ENCODE measurements at places on chromosomes 13 and 19.

GRCh38 chr13:22024381-22024994, 353.6 kb downstream of the FGF9 start:
- DNase-seq: no peak

DNA sequence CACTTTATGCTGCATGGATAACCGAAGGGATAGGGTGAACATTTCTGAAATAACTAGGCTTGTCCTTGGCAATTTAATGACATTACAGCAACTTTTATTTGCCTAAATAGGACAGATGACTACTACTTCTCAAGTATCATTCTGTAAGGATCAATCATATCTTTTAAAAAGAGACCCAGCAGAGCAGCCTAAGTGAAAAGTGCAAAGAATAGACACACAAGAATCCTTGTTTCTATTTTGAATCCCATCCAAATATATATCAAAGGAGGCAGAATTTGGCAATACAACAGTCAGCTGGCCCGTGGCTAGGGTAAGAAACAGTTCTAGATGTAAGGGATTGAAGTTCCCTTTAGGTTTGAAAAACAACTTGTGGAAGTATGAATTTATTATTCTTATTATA, 6.9 kb downstream of the THSD1 start:
- no peak for DNase-seq

GRCh38 chr13:40671956-40672764, 5.7 kb upstream of the FOXO1 start:
- DNase-seq: no peak

GRCh38 chr19:911197-912033, 1.6 kb downstream of the R3HDM4 start:
- DNase-seq: no peak

DNA sequence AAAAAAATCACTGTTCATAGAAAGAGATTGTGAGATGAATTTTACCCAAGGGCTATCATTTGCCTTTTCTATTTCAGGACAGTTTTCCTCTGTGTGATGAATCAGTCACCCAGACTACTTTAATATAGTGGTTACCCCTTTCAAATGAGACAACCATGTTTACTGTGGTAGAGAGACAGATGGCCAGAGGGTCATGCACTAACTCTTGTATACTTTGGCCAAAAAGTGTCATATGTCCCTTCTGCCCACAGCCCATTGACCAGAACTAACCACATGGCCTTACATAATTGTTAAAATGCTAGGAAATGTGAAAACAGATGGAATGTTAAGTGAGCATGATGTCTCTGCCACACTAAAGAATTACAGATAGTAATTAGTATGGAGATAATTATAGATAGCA, 498.7 kb downstream of the DACH1 start:
- no peak for DNase-seq

DNA sequence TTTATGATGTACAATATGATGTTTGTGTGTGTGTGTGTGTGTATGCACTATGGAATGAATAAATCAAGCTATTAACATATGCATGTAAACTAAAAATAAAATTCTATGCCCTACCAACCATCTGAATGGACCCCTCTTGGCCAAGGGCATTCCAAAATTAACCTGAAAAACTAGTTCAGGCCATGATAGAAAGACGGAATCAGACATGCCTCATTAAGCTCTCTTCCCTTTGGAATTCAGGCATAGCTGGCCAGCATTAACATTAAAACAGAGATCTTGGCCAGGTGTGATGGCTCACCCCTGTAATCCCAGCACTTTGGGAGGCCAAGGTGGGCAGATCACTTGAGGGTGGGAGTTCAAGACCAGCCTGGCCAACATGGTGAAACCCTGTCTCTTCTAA, 18.3 kb upstream of the SLC1A6 start:
- DNase-seq: no peak

- DNase-seq: no peak
Measured at GRCh38 chr13:37700887-37701286, 102.3 kb upstream of the POSTN start.

DNA sequence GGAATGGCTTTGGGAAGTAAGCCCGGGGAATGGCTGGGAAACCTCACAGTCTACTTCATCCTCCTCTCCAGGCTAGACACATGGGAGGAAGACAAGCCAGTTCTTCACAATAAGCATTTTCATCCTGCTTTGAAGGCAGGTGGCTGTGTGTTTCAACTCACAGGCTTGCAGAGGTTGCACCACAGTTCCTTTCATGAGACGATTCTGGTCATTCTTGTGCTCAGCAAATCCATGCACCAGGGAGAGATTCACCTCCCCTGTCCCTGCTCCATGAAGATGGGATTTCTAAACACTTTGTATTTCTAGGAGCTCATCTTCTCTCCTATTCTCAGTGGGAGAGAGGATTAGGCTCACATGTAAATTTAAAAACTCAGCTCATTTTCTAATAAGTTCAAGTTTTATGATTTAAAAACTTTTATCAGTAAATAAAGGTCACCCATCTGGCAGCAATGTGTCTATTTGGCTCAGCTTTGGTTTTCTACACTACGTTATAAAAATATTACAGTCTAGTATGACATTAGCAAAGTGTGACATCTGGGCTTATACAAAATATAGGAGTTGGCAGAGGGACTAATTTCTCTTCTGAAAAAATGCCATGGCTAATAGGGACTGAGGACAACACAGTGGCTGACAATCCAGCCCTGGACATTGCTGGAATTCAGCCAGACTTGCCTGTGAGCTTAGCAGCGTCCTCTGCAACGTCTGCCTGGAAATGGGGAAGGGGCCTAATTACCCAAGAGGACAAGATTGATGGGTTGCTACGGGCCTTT, 283.2 kb upstream of the SLC10A2 start:
- DNase-seq: no peak

DNA sequence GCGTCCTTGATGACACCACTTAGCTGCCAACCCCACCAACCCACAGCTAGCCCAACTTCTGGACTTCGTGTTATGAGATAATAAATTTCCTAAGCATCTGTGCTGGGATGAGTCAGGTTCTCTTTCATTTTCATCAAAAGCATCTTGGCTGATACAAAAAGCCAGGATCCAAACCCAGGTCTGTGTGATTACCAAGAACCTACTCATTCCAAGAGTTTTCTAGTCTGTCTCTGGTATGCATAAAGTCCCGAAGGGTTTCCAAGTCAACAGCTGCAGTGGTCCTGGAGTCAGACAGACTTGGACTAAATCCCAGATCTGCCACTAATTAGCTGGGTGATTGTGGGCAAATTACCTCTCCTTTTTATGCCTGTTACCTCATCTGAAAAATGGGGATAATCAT, 55.5 kb upstream of the SERP2 start:
- DNase-seq: no peak

DNA sequence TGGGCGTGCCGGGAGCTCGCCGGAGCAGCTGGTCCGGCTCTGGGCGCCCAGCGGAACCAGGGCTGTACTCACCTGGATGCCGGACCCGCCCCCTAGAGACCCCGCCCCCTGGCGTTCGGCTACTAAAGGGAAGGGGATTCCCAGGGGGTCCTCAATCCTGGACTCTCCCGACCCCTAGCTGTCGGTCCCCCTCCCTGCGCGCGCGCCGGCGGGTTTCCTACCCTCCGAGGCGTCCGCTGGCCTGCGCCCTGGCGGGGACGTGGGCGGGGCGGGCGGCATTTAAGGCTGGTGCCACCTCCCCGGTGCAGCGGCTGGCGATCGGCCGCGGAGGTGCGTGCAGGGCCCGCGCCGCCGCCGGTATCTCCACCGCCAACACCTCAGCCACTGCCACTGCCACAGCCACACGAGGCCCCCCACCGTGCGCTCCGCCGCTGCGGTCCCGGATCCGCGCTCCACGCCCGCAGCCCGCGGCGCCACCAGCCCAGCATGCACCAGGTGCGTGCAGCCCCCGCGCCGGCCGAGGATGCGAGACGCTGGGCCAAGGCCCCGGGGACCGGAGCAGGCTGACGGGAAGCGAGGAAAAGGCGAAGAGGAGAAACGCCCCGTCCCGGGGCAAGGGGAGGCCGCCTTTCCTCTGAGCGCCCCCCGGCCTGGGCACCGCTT, at the start of gene ATP12A:
Gene ATP12A (plus strand): TSS at position 151 of the 663 bp plus-strand sequence. CDS start 336 bp downstream, at position 487.
- DNase-seq: no peak

DNA sequence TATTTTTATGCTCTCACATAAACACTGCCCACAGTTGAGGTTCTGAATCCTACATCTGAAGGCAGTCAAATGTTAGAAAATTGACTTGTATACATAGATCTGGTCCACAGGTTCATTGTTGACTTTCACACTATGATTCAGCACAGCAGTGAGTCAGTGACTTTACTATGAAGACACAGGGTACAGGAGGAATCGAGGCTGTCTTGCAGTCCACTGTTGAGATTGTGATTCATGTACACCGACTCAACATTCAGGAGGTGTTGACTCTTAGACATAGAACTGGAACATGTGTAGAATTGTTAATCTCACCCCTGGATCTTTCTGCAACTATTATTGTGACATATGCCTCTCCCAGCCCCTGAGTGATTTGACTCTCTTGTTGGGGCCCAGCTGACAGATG, 74.3 kb upstream of the ZNF43 start:
- no peak for DNase-seq

DNA sequence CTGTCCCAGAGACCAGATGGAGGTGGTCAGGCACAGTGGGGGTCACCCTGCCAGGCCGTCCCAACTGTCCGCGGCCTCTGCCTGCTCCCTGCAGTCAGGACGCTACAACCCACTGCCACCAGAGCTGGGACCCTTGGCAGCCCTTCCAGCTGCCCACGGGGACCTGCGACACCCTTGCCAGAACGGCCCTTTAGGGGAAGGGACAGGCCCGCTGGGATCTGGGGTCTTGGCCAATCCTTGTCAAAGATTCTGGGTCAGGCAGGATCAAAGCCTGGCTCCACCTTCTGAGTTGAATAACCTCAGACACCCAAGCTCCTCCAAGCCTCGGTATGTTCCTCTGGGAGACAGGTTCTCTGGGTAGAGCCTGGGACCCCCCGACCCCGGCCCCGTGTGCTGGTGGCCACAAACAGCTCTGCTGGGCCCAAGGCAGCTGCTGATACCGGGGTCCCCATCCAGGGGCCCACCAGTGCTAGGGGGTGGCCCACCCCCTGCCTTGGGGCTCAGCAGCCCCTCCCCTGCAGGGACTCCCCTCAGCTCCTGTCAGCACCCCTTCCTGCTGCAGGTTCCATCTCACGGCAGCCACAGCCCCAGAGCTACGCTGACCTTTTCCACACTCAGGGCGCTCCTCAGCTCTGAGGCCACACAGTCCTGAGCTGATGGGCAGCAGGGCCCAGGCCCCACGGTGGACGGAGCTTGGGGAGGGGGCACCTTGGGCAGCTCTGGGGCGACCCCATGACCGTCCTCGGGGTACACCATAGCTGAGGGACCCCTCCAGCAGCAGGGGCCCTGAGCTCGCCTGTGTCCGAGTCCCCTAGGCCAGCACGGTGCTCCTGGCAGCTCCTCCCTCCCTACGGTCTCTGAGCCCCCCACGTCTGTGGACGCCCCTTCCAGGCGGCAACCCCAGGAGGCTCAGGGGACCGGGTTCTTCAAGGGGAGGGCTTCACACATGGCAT, 18.4 kb downstream of the SBNO2 start:
- DNase-seq: no peak

DNA sequence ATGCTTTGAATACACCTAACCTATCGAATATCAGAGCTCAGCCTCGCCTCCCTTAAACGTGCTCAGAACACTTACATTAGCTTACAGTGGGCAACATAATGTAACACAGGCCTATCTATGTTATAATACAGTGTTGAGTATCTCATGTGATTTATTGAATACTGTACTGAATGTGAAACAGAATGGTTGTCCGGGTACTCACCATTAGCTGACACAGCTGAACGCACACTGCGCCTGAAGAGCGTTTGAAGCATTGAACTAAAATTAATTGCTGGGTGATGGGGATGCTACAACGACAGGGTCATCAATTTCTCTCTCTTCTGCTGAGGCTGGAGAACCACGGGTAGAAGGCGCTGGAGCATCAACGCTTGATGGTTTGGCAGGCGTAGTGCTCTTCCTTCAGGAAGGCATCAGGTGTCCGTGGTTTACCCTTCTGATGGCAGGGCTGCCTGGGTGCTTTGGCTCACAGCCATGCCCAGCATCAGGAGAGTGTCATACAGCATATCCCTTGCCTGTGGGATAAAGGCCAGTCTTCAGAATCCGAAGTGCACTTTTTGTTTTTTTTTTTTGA, 46.9 kb upstream of the UBE2L5 start:
- no peak for DNase-seq

GRCh38 chr19:51560339-51560738, 10.7 kb upstream of the ZNF175 start:
- DNase-seq: no peak

- no peak for DNase-seq
Measured at GRCh38 chr13:63117710-63118109, 1702.1 kb upstream of the PCDH20 start.

GRCh38 chr19:38793177-38793576, 4.2 kb downstream of the LGALS7B start:
- no peak for DNase-seq

DNA sequence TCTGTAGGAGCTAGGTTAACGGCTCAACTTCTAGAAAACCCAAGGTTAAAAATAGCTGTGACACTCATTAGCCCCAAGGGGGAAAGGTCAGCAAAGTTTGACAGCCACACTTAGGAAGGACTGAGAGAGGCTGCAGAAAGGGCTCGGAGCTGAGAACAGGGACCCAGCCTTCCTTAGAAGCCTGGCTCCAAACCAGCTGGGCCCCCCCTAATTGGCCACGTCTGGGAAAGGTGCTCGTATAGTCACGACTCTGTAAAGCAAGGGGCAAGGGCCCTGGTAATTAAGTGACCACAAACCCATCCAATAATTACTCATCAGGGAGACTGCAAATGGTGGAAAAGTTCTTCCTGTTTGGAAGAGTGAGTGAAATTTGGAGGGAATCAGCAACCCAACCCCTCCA, 90.5 kb downstream of the RNASEH2B start:
- no peak for DNase-seq

DNA sequence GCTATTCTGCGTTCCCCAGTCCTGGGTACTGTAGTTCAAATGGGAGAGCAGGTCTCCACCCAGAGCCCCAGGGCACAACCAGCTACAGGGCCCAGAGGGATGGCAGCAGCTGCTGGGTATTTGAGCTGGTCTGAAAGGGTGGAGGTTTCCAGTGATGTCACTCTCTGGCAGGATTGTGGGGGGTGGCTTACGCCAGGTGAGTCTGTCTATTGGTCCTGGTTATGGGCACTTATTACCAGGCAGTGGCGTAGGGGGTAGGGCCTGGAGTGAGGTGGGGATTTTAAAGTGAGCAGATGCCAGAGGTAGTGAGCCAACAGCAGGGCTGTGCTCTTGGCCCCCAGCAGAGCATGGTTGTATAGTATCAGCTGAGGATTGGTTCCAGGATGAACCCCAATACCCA, 6.2 kb downstream of the RPS19 start:
- DNase-seq: no peak

Measured in RWPE2 (cell line).